CD4-positive, alpha-beta T cell treated with Interleukin-21 for 1 hour (primary cell): ENCODE measurements at places on chromosomes 16 and 17.
A peak's percentile ranks its signal among the peaks of the same experiment; 100 is the strongest.

- DNase-seq, result no peak
Observed at GRCh38 chr16:82995924-82996441, 369.2 kb downstream of the CDH13 start.

GRCh38 chr17:31544186-31544585 lies 152.7 kb downstream of the RAB11FIP4 start:
- no peak for DNase-seq

DNA sequence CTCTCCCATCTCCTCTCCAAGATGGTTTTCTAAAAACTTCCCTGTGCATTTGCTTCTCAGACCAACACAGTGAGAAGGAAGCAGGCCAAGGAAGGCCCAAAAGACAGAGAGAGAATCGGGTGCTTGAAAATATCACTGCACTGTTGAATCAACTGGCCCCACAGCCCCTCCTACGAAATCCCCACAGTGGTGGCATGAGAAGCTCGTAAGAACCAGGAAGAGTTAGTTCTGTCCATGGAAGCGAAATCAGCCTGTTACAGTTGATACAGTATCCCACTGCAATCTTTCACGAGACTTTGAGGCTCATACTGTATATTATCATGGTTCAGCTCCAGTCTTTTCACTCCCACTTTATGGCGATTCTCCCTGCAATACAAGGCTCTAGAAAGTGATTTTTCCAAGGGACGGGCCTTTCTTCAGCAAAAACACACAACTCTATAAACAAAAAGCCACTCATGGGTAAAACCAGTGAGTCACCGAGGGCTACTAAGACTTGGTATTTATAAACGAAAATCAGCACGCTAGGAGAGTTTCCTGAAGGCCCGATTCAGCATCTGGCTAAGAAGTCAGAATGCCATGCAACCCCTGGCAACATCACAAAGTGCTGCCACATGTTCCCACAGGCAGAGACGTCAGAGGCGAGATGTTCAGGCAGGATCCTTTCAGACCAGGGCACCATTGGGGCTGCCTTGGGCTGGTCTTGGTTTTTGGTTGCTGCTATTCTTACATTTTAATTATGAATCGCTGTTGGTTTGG lies 185.7 kb downstream of the IRX5 start:
- DNase-seq, result no peak

GRCh38 chr16:17258848-17259713 lies 211.7 kb downstream of the XYLT1 start:
- no peak for DNase-seq

- DNase-seq, result no peak
Observed at GRCh38 chr16:30025156-30025555, 2.2 kb downstream of the C16orf92 start.

DNA sequence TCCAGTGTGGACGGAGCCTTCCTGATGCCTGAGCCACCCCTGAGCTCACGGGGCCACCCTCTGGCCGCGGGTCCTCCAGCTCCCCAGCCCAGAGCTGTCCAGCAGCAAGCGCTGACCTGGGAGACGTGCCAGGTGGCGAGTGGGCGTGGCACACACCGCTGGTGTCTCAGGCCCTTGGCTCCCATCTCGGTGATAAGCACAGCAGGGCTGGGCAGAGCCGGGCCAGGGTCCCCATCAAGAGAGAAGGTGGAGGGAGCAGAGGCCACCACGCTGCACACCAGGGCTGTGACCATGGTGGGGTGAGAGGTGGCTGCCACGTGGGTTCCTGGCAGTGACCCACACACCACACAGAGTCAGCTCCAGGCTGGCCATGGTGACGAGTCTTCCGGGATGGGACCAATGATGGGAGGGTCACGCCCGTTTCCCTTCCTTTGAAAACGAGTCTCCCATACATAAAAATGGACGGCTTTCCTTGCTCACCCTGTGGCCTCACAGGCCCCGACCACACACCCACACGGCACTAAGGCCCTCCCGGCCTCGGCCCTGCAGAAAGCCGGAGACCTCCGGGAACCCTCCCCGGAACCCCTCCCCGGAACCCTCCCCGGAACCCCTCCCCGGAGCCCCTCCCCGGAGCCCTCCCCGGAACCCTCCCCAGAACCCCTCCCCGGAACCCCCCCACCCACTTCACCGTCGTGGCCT lies 16.8 kb downstream of the UTS2R start:
- DNase-seq, result no peak

GRCh38 chr16:84252184-84252583 lies 12.4 kb upstream of the KCNG4 start:
- no peak for DNase-seq

GRCh38 chr16:68985268-68985667 lies 120.2 kb upstream of the HAS3 start:
- DNase-seq, result no peak

- no peak for DNase-seq
Observed at GRCh38 chr17:36197387-36197703, 787 bp upstream of the CCL3L1 start.

GRCh38 chr16:14140923-14141322 lies 69.8 kb downstream of the MRTFB start:
- no peak for DNase-seq

DNA sequence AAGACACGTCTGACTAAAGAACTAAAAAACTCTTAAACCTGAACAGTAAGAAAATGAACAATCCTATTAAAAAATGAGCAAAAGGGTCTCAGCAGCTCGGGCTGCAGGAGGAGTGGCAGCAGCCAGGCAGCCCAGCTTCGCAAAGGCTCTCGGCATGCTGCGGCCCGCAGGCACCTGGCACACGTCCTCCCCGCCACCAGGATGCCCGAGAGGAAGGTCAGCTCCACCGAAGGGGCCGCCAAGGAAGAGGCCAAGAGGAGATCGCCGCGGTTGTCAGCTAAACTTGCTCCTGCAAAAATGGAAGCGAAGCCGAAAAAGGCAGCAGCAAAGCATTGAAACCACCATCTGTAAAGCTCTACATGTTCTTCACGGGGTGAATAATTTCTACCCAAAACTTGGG lies 173.5 kb downstream of the BCAS3 start:
- DNase-seq, result no peak

- no peak for DNase-seq
Observed at GRCh38 chr16:79528338-79528737, 72.2 kb downstream of the MAF start.

GRCh38 chr17:78267253-78268073 lies 36.0 kb downstream of the TMEM235 start:
- no peak for DNase-seq

DNA sequence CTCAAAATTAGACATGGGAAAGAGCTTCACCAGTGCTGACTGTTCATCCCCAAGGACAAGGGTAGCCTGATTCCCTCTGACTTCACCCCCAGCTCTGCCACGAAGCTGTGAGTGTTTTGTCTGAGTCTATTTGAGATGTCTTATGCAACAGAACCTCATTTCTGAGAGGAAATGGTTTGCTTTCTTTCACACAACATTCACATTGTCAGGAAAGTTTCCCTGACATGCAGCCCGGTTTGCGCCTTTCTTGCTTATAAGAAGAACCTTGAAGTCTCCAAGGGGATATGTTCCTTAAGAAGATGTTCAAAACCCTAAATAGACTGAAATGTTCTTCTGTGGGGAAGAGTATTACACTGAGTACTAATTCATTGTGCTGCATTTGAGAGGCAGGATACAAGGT lies 300.5 kb upstream of the CCL2 start:
- DNase-seq, result no peak

DNA sequence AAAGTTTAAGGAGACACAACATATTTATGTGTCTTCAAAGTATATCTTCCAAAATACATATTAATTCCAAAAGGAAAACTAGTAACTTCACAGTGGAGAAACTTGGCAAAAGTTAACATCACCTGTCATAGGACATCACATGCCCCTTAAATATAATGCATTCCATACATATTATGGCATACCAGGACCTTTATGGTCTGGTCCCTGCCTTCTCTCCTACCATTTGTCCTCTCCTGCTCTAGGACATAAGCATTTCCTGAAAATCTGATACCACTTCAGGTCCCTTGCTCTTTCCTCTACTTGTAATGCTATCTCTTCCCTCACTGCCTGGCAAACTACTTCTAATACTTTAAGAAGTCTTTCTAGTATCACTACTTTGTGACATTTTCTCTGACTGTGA lies 168.1 kb upstream of the RBL2 start:
- DNase-seq, result no peak

GRCh38 chr17:72523491-72523890 lies 402.7 kb downstream of the SOX9 start:
- DNase-seq, result no peak

GRCh38 chr16:4064950-4065352 lies 51.3 kb downstream of the ADCY9 start:
- DNase-seq, result peak; percentile 62

DNA sequence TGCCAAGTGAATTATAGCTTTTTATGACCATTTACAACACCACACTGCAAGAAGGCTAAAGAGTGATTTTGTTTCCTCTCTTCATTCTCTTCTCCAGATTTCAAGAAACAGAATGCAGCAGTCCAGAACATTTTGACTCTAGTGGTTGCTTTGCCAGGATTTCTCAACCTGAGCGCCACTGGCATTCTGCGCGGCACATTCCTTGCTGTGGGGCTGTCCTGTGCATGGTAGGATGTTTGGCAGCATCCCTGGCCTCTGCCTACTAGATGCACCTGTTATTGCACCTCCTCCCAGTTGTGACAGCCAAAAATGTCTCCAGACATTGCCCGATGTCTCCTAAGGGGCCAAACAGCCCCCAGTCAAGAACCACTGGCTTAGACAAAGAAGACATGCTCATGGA lies 25.7 kb upstream of the SLC39A11 start:
- DNase-seq, result no peak

DNA sequence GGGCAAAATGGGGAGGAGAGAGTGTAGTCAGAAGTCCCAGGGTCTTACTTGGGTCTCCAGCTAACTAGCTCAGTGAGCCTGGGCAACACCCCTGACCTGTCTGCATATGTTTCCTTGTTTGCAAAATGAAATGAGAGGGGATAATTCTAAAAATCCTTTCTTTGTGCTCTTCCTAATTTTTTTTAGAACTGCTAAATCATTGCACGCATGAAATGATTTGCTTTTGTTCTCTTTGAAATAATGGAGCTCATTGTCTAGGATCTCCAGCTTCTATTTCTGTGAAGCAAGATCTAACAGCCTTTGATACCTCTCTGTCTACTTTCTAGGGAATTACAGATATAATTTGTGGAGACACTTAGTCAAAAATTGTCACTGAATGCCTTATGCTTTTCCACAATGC lies 181.3 kb downstream of the CDH13 start:
- DNase-seq, result no peak

DNA sequence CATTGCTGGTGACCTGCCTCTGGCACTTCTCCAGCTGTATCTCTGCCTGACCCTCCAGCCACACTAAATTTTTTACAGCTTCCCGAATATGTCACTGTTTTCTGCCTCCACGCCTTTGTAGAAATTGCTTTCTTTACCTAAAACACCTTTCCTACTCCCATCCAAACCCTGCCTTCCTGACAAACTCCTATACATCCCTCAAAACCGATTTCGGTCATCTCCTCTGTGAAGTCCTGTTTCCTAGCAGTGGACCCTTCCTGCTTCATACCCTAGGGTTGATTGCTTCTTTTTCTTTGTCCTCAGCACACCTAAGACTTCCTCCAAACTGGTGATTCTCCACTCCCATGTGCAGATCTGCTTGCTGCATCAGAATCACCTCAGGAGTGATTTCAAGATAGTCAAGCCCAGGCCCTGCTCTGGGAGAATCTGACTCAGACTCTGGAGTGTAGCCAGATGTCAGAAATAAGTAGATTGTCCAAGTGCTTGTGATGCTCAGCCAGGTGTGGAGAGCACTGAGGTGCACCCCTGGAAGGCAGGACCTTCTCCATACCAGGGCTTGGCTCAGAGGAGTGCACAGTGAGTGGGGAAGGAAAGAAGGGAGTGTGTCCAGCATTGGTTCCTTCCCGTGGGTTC lies 184.2 kb downstream of the COPRS start:
- DNase-seq, result no peak

- DNase-seq, result no peak
Observed at GRCh38 chr16:85278839-85279238, 166.6 kb upstream of the CIBAR2 start.

DNA sequence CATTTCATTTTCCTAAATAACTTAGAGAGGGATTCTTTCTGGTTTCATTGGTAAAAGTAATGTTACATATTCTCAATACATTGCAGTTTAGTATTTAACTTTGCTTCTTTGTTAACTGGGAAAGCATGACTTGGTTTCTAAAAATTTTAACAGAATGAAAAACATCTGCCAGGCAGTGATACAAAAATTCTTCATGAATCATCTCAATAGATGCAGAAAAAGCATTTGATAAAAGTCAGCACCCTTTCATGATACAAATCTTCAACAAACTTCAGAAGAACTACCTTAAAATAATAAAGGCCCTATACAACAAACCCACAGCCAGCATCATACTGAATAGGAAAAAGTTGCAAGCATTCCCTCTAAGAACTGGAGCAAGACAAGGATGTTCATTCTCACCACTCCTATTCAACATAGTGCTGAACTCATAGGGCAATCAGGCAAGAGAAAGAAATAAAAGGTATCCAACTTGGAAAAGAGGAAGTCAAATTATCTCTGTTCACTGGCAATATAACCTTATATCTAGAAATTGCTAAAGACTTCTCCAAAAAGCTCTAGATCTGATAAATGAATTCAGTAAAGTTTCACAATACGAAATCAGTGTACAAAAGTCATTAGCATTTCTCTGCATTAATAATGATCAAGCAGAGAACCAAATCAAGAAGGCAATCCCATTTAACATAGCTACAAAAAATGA lies 50.4 kb downstream of the SLFN5 start:
- no peak for DNase-seq

DNA sequence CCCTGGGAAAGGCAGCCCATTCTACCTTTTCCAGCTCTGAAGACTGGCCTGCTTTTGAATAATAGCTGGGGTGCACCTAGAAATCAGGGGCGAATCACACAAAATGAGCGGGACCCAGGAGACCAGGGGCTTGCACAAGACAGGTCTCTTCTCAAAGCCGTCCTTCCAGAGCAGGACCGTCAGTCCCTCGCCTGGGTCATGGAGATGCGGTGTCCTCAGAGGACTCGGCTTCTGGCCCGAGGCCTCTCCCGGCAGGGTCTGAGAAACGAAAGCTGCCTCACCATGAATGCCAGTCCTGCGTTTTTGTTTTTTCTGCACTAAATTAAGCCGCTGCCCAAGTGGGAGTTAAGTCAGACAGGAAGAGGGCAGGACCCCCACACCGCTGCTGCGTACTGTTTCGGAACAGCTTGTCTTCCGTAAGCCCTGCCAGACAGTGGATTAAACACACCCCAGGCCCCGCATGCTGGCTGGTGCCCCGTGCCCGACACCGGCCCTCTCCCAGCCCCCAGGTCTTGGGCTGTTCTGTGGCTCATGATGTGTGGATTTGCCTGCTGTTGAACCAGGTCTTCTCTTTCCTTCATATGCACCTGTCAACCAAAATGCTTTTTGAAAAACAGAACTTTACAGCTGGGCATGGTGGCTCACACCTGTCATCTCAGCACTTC lies 142.1 kb upstream of the RPH3AL start:
- DNase-seq, result no peak
